Stomach (tissue), 19 donors: ENCODE measurements at places on chromosomes 7 and 10.

- no peak overlapping the region for H3K4me3 ChIP-seq
- no peak for DNase-seq
- H3K4me1 ChIP-seq = peaks cover 6% of the 10 kb centered on the region
- no peak overlapping the region for H3K27ac ChIP-seq
- H3K36me3 ChIP-seq = no peaks in the 10 kb centered on the region
- no peaks in the 10 kb centered on the region for H3K27me3 ChIP-seq
These were observed 385.6 kb upstream of the NPVF start for GRCh38 chr7:25613912-25614311.

DNA sequence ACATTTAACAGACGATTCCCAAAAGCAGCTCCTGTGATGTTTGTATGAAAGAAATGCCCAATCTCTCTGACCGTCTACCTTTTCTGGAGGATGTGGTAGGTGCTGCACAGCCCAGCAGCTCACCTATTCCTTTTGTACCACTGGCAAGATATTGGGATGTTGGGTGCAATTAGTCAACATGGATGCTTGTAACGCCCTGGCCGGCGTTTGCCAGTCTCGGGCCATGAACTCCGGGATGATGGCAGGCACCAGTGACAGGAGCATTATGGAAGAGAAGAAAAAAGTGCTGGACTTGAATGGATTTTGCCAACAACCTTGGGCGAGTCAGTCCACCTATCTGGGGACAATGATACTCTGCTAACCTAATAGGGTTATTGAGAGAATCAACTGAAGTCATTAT lies 69.0 kb upstream of the ZNF438 start:
- no peaks in the 10 kb centered on the region for H3K36me3 ChIP-seq
- peaks cover 4% of the 10 kb centered on the region for H3K4me1 ChIP-seq
- H3K27ac ChIP-seq = no peak overlapping the region

GRCh38 chr10:12822126-12822892 lies 179.2 kb downstream of the CCDC3 start:
- no peak overlapping the region for H3K4me3 ChIP-seq
- H3K27ac ChIP-seq = no peak overlapping the region
- DNase-seq = no peak
- H3K36me3 ChIP-seq = peaks cover 10% of the 10 kb centered on the region

DNA sequence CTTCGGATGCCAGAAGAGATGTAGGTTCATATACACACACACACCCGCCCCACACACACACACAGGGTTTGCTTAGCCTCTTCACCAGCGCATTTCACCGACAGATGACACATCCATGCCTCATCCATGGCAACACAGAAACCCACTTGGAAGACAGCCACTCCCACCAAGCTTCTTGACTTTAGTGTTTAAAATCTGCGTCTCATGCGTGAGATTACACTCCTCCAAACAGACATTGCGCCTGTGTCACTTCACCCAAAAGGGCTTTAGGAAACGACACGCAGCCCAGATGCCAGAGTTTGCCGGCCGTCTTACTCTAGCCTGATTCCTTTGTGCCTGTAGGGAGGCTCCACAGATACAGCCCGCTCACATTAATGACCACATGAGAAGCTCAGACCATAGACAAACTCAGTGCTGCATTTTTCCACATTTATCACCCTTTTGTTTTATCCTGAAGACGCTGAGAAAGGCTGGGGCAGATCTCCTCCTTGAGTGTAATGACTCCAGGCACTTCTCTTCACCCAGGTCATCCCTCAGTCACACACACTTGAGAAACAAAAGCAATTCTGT lies 73.8 kb downstream of the DIP2C start:
- H3K4me3 ChIP-seq = no peak overlapping the region
- no peaks in the 10 kb centered on the region for H3K27me3 ChIP-seq
- DNase-seq = no peak
- H3K4me1 ChIP-seq = peaks cover 54% of the 10 kb centered on the region

DNA sequence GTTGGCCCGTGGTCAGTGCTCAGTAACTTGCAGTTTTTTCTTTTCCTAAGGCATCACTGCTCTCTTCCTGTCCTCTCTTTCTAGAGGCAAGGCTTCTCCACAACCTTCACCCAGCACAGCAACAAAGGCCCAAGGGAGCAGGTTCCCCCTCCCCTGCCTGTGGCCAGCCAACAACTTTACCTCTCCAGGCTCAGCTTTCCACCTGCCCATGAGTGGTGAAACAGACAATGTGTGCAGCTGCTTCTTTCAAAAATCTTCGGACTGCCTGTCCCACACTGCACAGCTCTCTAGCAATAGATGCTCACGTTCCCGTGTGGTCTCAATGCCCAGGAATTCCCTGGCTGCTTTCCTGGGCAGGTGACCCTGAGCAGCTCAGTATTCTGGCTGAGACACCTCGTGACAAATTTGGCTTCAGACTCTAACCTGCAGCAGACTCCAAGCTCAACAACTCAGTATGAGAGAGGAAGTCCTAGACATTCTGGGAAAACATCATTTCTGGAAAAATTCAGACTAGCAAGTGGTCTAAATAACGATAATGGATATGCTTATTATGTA lies 28.9 kb upstream of the TMEM72 start:
- H3K36me3 ChIP-seq = no peaks in the 10 kb centered on the region
- H3K4me3 ChIP-seq = no peak overlapping the region
- peaks cover 19% of the 10 kb centered on the region for H3K4me1 ChIP-seq
- DNase-seq = no peak
- H3K27me3 ChIP-seq = no peaks in the 10 kb centered on the region
- no peak overlapping the region for H3K27ac ChIP-seq

DNA sequence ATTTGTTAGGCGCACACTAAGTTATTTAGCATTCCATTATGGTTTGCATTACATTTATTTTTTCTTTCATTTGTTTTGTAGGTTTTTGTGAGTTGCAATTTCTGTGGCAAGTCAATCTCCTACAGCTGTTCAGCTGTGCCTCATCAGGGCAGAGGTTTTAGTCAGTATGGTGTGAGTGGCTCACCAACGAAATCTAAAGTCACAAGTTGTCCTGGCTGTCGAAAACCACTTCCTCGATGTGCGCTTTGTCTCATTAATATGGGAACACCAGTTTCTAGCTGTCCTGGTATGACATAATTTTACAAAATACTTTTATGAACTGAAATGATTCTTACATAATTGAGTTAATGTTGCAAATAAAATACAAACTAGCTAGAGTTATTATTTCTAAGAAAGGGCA lies 29.5 kb downstream of the MIOS start:
- no peak overlapping the region for H3K4me3 ChIP-seq
- H3K4me1 ChIP-seq = no peaks in the 10 kb centered on the region
- H3K27ac ChIP-seq = no peak overlapping the region
- no peak for DNase-seq

GRCh38 chr7:36202398-36202797 lies 49.3 kb downstream of the EEPD1 start:
- DNase-seq = no peak
- H3K36me3 ChIP-seq = no peaks in the 10 kb centered on the region
- no peak overlapping the region for H3K4me3 ChIP-seq
- peak overlapping the region; percentile 3 for H3K27ac ChIP-seq
- no peaks in the 10 kb centered on the region for H3K27me3 ChIP-seq

DNA sequence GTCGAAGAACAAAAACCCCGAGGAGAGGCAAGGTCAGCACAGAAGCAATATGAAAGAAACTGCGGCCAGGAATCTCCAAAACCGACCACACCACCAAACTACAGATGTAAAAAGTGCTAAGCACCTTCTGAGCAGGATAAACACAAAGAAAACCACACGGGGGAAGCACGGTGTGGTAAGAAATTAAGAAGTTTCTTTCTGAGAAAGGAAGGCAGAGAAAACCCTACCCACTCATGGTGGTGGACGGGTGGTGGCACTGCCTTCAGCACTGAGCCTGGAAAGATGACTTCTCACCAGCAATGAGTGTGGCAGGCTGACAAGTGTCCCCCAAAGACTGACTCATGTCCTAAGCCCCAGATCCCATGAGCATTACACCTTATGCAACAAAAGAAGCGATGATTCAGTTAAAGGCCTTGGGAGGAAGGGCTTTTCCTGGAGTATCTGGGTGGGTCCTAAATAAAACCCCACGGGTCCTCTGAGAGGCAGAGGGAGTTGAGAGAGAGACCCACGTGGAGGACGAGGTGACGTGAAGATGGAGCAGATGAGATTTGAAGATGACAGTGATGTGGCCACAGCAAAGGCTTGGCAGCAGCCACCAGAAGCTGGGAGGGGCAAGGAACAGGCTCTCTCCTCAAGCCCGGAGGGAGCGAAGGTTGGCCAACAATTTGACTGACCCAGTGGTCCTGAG lies 124.9 kb downstream of the DLG5 start:
- H3K4me3 ChIP-seq = no peak overlapping the region
- no peak overlapping the region for H3K27ac ChIP-seq
- peaks cover 100% of the 10 kb centered on the region for H3K36me3 ChIP-seq
- H3K27me3 ChIP-seq = no peaks in the 10 kb centered on the region
- no peak for DNase-seq

GRCh38 chr7:17289074-17289645 lies 9.3 kb upstream of the AHR start:
- H3K36me3 ChIP-seq = no peaks in the 10 kb centered on the region
- no peaks in the 10 kb centered on the region for H3K27me3 ChIP-seq
- H3K4me1 ChIP-seq = no peaks in the 10 kb centered on the region
- peak; percentile 90 for DNase-seq
- no peak overlapping the region for H3K27ac ChIP-seq
- no peak overlapping the region for H3K4me3 ChIP-seq

GRCh38 chr7:78510580-78511188 lies 712.1 kb downstream of the PHTF2 start:
- DNase-seq = peak; percentile 32
- no peak overlapping the region for H3K27ac ChIP-seq
- H3K27me3 ChIP-seq = no peaks in the 10 kb centered on the region

DNA sequence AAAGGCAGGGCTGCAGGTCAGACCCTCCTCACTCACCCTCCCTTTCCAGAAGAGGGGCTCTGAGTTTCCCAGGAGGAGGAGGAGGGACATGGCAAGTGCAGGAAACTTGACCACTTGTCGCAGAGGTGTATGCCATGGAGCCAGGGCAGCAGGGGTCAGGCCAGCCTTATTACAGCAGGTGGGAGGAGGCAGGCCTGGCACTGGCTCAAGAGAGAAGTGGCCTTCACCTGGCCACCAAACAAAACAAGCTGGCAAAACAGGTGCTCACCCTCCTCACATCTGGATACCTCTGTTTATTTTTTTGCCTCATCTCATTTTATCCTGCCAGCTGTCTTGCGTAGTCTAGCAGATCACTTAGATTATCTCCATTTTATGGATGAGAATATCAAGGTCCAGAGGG lies 12.5 kb downstream of the COL13A1 start:
- peaks cover 12% of the 10 kb centered on the region for H3K4me1 ChIP-seq
- no peak for DNase-seq
- H3K27me3 ChIP-seq = no peaks in the 10 kb centered on the region
- H3K36me3 ChIP-seq = no peaks in the 10 kb centered on the region

DNA sequence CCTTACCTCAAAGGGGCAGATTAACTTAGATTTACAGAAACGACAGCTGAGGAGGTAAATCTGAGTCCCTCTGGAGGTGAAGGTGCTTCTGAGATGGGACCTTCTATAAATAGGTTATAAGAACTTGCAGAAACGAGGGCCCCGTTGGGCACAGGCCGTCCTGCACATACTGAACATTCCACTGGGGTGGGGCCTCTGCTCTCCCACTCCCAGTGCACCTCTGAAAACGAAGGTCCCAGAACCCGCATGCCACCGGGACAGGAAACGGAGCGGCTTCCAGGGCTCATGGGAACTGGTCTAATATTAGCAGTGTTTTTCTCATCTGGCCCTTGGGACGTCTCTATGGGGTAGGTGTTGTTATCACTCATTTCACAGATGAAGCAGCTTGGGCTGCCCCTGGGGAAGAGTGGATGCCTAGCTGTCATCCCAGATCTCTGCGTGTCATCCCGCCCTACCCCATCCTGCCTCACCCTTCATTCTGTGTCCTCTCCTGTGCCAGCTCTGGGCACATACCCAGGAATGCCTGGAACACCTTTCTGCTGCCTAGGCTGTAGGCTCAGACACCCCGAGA lies 19.6 kb downstream of the C10orf62 start:
- no peak overlapping the region for H3K27ac ChIP-seq
- H3K4me1 ChIP-seq = no peaks in the 10 kb centered on the region
- no peaks in the 10 kb centered on the region for H3K36me3 ChIP-seq
- no peaks in the 10 kb centered on the region for H3K27me3 ChIP-seq
- no peak overlapping the region for H3K4me3 ChIP-seq

GRCh38 chr10:15824498-15824897 lies 35.8 kb downstream of the MINDY3 start:
- no peaks in the 10 kb centered on the region for H3K27me3 ChIP-seq
- peaks cover 43% of the 10 kb centered on the region for H3K36me3 ChIP-seq
- no peak overlapping the region for H3K4me3 ChIP-seq
- H3K27ac ChIP-seq = no peak overlapping the region

GRCh38 chr10:7525314-7526016 lies 114.6 kb upstream of the SFMBT2 start:
- H3K36me3 ChIP-seq = no peaks in the 10 kb centered on the region
- no peak overlapping the region for H3K4me3 ChIP-seq
- H3K4me1 ChIP-seq = no peaks in the 10 kb centered on the region
- H3K27me3 ChIP-seq = peaks cover 5% of the 10 kb centered on the region

DNA sequence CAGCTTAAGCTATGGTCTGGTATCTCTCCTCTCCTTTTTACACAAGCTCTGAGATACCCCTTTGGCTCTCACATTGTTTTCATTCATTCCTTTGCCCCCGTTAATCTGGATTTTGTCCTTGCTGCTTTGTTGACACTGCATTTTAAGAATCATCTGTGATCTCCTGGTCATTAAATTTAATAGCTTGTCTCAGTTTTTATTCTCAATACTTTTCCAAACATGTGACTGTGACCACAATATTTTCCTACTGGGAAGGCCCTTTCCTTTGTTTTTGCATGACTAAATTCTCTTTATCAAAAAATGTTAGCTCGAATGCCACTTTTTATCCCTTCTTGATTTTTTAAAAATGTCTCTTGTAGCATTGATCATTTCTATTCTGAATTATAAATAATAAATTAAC lies 171.2 kb downstream of the SUGCT start:
- no peak for DNase-seq
- H3K36me3 ChIP-seq = no peaks in the 10 kb centered on the region
- H3K27me3 ChIP-seq = no peaks in the 10 kb centered on the region
- no peak overlapping the region for H3K27ac ChIP-seq

GRCh38 chr7:158431941-158432347 lies 155.7 kb downstream of the PTPRN2 start:
- H3K36me3 ChIP-seq = no peaks in the 10 kb centered on the region
- DNase-seq = peak; percentile 86
- no peaks in the 10 kb centered on the region for H3K27me3 ChIP-seq
- peak overlapping the region; percentile 85 for H3K27ac ChIP-seq
- H3K4me3 ChIP-seq = no peak overlapping the region
- peaks cover 15% of the 10 kb centered on the region for H3K4me1 ChIP-seq

GRCh38 chr10:31464552-31464951 lies 145.5 kb downstream of the ZEB1 start:
- H3K4me1 ChIP-seq = no peaks in the 10 kb centered on the region
- peaks cover 38% of the 10 kb centered on the region for H3K36me3 ChIP-seq
- no peak overlapping the region for H3K27ac ChIP-seq
- H3K27me3 ChIP-seq = no peaks in the 10 kb centered on the region
- H3K4me3 ChIP-seq = no peak overlapping the region

GRCh38 chr10:119531067-119531466 lies 11.5 kb downstream of the RGS10 start:
- H3K27me3 ChIP-seq = no peaks in the 10 kb centered on the region
- no peak overlapping the region for H3K4me3 ChIP-seq
- H3K27ac ChIP-seq = no peak overlapping the region
- no peaks in the 10 kb centered on the region for H3K36me3 ChIP-seq
- DNase-seq = no peak
- H3K4me1 ChIP-seq = peaks cover 60% of the 10 kb centered on the region
